ENCODE measurements at places on chromosomes 12 and 14.

GRCh38 chr12:31736472-31736871, 7.7 kb upstream of the AMN1 start:
- DNase-seq, result peak; percentile 86

DNA sequence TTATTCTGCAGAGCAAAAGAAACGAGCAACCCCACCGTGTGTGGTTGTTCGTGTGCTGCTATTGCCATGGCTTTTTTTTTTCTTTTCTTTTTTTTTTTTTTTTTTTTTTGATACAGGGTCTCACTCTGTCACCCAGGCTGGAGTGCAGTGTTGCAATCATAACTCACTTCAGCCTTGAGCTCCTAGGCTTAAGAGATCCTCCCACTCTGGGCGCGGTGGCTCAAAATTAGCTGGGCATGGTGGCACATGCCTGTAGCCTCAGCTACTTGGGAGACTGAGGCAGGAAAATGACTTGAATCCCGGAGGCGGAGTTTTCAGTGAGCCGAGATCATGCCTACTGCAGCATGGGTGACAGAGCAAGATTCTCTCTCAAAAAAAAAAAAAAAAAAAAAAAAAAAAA, 144.2 kb downstream of the ESR2 start:
- no peak for DNase-seq

- peak; percentile 18 for DNase-seq
These were observed 661 bp downstream of the DENR start for GRCh38 chr12:122753319-122753650.

GRCh38 chr12:50927356-50927755, 25.0 kb upstream of the HIGD1C start:
- DNase-seq, result no peak

DNA sequence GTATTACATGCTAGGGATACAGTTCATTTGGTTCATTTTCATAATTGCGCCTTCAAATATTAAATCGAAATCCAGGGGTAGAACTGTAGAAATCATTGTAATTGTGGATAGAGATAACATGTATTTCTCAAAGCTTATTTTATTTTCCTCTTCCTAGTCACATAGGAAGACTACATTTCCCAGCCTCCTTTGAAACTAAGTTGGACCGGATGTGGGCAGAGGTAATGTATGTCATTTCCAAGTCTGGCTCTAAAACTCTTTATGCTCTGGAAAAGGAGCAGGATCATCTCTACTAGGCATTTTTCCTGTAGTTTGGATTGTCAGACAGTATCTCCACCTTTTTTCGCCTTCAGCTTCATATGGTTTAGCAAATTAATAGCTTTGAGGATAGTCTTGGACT, 70.1 kb upstream of the CRY1 start:
- DNase-seq, result no peak

DNA sequence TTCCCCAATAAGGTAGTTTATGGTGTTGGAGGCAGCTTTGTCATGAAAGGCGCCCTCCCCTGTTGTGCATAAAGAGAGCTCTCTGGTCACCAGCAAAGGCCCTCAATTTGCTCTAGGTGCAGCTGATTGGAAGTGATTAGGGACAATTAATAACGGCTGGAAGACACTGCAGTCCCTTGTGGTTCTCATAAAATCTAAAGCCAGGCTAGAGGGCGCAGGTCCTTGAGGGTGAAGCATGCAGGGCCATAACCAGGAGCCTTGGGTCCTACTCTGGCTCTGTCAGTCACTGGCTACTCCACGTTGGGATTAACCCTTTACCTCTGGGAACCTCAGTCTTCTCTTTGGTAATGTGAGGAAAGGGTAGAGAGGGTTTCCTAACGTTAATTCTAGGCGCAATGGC, 1.9 kb downstream of the DAAM1 start:
- peak; percentile 13 for DNase-seq

DNA sequence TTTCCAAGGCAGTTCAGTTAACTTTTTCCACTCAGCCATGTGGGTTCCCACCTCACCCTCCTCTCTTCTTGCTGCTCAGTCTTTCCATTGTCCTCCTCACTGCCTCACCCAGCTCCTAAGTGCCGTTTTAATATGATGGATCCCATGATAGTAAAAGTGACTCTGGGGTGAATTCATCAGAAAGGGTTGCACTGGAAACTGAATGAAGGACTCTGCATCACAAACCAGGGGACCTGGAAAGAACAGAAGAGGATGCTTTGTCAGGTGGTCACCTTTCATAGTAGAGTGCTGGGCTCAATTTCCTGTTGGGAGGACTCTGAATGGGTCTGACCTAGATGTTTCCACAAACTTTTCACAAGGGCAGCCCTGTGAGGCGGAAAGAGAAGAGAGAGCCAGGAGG, 67.8 kb upstream of the SLC8A3 start:
- DNase-seq, result no peak

- DNase-seq, result peak; percentile 51
These were observed 326.8 kb upstream of the RTL1 start for GRCh38 chr14:101230161-101230850.

- no peak for DNase-seq
These were observed 10.3 kb upstream of the LRRC23 start for GRCh38 chr12:6894321-6894720.

DNA sequence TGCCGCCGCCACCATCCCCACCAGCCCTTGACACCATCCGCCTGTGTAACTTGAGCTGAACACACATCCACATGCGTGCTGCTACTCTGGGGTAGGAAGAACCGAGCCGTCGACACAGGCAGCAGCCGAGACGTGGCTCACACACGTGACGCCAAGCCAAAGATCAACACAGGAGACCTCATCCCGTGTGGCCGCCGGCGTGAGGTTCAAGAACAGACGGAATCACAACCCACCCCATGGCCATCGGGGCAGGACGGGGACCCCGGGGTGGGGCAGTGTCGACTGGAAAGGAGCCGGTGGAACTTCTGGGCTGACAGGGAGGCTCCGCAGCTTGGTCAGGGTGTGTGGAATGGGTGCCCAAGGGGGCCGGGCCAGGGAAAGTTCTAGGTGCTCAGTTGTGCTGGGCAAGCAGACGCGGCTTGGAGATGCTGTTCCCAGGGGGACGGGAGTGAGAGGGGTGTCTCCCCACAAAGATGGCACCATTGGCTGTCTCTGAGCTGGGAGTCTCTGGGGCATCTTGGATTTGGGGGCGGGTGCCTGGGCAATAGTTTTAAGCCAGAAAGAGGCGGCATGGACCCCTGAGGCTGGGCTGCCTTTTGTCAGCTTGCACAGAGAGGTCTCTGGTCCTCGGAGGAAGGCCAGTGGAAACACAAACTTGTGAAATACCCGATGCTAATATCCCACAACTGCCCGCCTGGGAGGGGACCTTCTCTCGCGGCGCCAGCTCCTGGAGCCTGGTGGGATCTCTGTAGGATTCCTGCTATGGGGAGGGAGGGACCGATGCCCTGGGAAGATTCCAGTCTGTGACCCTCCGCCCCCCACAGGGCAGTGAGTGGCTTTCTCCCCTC, 41.8 kb downstream of the GALNT9 start:
- DNase-seq, result no peak

DNA sequence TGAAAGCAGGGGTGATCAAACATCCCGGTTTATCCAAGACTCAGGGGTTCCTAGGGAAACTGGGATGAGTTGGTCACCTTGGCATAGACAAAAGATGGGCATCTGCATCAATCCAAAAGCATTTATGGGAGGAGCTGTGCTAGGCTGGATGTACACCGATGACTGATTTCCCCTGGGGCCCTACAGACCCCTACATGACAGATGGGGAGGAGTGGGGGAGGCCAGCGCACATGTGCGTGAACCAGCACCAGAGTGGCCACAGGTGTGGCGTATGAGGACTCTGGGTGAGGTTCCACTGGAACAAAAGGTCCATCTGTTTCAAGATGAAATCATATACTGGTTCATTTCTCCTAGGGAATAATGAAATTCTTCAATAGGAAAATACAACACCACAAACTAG, 210.4 kb downstream of the ITPR2 start:
- DNase-seq, result no peak
